Tibial nerve (tissue), 4 donors: ENCODE measurements at places on chromosomes 16 and 17.

DNA sequence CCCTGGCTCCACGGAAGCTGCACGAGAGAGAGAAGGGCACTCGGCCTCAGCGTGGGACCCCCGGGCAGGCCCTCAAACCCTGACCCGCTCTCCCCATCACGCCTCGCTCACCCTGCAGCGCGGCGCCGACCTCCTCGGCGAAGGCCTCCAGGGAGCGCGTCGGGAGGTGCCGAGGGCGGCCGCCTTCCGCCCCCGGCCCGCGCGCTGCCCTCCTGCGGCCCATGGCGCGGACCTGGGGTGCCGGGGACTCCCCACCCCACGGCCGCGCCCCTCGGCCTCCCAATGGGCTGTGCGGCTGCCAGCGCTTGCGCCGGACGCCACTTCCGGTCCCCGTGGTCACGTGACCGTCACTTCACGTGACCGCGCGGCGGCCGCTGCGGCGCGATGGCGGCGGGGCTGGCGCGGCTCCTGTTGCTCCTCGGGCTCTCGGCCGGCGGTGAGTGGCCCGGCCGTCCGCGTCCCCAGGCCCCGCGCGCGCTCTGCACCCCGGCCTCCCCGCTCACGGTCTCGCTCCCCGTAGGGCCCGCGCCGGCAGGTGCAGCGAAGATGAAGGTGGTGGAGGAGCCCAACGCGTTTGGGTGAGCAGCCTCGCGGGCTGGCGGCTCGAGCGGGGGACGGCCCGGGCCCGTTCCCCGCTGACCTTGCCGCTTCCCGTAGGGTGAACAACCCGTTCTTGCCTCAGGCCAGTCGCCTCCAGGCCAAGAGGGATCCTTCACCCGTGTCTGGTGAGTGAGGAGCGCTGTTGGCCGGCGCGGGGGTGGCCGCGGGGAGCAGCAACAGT lies at the start of the genes GNPTG and TSR3:
GNPTG (plus strand) TSS at position 350 of the 781 bp plus-strand sequence; CDS start at position 385, 35 bp downstream.
TSR3 (minus strand) TSS at position 297 of the 781 bp plus-strand sequence; CDS start at position 223, 74 bp downstream.
- peak; percentile 70 for DNase-seq

DNA sequence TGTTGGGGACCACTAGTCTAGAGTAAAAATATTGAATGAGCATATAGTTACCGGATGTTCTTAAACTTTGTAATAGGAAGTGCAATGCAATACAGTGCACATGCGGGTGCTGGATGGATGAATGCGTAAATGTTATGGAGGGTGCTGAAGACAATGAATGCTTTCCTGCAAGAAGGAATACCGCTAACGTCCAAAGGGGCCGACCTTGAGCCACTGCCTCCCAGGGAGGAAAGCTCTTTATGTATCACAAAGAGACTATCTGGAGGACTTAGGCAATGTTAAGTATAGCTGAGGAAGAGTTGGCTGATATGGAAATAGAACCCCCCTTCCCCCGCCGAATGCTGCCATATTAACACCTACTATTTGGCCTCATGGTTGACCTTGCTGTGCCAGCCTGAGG lies 27.5 kb upstream of the SHCBP1 start:
- no peak for DNase-seq

- no peak for DNase-seq
Measured at GRCh38 chr16:17606460-17606859, 135.7 kb upstream of the XYLT1 start.

GRCh38 chr16:1037394-1038257 lies 34.9 kb upstream of the SSTR5 start:
- no peak for DNase-seq

DNA sequence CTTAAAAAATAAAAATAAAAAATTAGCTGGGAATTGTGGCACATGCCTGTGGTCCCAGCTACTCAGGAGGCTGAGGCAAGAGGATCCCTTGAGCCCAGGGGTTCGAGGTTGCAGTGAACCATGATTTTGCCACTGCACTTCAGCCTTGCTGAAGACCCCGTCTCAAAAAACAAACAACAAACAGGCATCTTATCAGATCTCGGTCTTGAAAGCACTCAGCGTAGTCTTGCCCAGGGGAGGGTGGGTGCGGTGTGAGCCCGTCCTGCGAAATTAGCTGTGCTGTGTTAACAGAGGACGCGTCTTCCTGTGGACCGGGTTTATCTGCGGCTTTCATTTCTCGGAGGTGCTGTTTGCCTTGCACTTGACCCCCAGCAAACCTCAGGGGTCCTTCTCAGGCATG lies 5.4 kb downstream of the GAA start:
- DNase-seq = no peak

- DNase-seq = no peak
Measured at GRCh38 chr16:85055493-85056210, 28.1 kb downstream of the KIAA0513 start.

DNA sequence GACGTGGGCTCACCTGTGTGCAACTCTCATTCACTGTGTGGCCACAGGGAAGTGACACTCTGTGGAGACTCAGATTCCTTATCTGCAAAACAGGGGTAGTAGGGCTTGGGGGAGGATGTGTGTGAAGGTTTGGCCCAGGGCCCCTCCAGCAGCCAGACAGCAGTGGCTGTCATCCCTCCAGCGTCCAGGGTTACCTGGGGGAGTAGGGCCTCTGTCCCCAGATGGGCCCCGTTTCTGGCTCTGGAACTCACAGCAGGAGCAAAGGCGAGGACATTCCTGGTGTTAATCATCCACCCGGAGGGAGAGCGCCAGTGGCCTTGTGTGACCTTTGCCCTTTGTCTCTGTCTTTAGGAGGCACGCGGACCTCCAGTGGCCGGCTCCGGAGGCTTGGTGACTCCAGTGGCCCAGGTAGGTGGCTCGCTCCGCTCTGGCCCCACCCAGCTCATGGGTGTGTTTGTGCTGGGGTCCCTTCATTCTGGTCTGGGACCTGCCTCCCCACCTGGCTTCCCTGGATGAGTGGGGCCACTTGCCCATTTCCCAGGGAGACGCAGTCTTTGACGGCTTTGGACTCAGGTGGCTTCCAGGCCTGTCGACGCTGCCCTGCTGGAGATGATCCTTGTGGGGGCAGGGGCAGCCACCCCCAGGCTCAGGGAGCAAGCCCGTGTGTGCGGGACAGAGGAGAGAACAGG lies 166.2 kb downstream of the SEC14L1 start:
- no peak for DNase-seq

- no peak for DNase-seq
Measured at GRCh38 chr17:62899361-62899760, 66.7 kb upstream of the TANC2 start.

GRCh38 chr17:67216578-67217320 lies 28.2 kb downstream of the HELZ start:
- no peak for DNase-seq

DNA sequence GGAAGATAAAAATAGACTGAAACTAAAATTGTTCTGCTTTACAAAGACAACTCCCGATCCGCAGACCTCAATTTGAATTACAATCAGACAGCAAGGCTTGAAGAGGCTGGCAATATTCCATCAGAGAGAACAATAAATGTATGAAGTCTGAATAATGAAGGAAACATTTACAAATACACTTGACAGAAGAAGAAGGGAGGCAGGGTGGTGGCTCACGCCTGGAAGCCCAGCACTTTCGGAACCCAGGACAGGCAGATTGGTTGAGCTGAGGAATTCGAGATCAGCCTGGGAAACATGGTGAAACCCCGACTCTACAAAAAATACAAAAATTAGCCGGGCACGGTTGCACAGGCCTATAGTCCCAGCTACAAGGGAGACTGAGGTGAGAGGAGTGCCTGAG lies 14.6 kb downstream of the ODF4 start:
- DNase-seq = no peak

DNA sequence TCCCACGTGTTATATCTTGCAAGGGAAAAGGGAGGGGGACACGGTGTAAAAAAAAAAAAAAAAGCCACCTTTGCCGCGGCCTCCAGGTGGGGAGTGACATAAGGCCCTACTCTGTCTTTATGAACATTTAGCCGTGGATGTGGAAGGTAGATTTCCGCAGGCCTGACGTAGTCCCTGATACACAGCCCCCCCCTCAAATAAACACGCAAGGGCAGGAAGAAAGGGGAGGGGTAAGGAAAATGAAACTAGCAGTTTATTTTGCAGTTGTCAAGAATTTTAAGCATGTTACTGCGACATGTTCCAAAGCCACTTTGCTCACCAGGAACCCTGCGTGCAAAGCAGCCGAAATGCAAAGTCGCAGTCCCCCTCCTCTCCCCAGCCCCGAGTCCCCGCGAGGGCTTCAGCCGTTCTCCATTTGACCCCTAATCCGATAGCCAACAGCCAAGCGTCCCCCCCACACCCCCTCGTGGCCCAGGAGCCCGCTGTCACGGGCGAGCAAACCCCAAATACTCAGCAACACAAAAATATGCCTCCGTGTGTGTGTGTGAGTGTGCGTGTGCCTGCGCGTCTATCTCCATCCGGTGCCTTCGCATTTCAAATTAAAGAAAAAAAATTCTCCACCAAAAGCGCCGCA lies 1.2 kb downstream of the CBX4 start:
- no peak for DNase-seq

- DNase-seq = no peak
Measured at GRCh38 chr17:70478902-70479301, 309.6 kb downstream of the KCNJ2 start.

- no peak for DNase-seq
Measured at GRCh38 chr16:66271074-66272060, 95.1 kb upstream of the CDH5 start.

DNA sequence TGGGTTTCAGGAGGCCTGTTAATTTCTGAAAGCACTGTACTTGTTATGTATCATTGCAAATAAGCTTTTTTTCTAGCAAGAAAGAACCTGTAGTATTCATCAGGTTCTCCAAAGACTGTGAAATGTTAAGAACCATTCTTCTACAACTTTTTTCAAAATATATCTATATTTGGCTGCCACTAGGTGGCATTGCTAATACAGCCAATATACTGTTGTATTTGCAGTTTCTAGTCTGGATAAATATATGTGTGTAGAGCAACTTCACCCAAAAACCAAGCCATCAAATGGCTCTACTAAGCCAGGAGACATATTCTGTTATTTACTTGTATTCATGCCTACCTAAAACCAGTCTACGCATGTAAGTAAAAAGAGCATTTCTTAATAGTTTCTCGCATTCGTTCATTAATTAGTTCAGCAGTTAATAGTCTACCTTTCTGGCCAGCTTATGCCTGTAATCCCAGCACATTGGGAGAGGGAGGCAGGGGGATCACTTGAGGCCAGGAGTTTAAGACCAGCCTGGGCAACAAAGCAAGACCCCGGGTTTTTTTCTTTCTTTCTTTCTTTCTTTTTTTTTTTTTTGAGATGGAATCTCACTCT lies 39.5 kb downstream of the VMP1 start:
- no peak for DNase-seq

DNA sequence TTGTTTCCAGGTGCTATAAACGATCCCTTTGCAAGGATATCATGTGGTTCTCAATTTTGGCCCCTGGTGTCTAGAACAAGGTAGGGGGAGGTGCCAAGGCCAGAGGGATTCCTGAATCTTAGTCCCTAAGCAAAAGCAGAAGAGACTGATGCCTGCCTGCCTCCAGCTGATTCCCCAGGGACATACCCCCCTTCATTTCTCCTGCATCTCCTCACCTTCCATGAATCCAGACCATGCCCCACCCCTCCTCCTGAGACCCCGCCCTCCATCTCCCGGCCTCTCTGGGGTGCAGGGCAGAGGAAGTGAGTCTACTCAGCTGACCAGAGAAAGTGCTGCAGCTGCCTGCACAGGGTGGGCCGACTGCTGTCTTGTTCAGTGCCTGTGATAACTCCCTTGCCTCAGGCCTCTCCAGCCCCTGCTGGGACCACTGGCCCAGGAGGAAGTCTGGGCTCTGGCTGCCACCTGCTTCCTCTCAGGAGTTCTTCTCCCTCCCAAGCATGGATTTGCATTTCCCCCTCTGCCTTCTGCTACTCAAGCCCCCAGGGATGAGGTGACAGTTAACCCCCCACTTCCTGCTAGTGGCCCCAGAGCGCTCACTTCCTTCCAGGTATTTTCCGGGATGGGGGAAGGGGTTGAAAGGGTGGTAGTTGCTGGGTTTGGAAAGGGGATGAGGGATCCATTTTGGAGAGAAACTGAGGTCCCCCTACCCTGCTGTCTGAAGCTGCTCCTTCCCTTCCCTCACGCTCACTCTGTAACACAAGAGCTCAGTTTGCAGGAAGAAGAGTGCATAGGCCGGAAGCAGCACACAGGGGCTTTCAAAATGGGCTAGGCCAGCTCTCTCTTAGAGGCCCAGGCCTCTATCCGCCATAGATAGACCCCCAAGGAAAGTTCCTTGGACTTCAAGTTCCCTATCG lies 10.5 kb upstream of the TSPOAP1 start:
- DNase-seq = no peak

- no peak for DNase-seq
Measured at GRCh38 chr16:72927199-72928089, 120.5 kb downstream of the ZFHX3 start.

GRCh38 chr17:55437159-55437605 lies 15.5 kb upstream of the MMD start:
- no peak for DNase-seq

DNA sequence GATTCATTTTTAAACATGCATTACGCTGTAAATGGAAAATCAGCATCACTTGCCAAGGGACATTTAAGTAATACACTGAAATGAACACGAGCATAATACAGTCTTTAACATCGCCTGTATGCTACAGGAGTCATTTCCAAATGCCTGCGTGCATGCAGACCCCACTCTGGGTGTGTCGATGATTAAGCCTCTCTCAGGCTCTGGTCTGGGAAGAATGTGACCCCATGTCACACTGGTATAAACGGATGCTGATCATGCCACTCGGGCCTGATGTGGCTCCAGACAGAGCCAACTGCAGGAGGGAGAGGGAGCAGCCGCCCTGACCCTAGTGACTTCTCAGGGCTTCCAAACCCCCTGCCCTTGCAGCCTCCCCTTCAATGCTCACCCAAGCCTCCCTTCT lies 10.8 kb downstream of the EMP2 start:
- DNase-seq = no peak

DNA sequence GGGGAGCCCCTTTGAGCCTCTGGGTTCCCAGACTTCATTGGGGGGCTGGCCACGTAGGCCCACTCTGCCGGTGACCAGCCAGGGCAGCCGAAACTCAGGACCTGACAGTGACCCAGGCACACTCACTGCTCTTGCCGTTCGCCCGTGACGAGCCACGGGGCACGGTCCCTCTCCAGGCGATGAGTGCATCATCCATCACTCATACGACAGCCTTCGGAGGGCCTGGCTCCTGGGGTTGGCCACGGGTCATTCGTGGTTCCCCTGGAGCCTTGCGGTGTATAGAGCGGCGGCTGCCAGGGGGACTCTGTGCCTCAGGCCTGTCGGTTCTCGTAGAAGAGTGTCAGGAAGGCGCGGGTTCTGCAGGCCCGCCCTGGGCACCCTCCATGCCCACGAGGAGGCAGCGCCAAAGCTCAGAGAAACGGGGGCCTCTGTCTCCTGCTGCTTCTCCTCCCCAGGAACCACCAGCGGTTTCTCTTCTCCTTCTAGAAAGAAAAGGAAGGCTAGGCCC lies 11.2 kb upstream of the NUDT16L1 start:
- no peak for DNase-seq
